ENCODE measurements at places on chromosomes 7 and 10.

DNA sequence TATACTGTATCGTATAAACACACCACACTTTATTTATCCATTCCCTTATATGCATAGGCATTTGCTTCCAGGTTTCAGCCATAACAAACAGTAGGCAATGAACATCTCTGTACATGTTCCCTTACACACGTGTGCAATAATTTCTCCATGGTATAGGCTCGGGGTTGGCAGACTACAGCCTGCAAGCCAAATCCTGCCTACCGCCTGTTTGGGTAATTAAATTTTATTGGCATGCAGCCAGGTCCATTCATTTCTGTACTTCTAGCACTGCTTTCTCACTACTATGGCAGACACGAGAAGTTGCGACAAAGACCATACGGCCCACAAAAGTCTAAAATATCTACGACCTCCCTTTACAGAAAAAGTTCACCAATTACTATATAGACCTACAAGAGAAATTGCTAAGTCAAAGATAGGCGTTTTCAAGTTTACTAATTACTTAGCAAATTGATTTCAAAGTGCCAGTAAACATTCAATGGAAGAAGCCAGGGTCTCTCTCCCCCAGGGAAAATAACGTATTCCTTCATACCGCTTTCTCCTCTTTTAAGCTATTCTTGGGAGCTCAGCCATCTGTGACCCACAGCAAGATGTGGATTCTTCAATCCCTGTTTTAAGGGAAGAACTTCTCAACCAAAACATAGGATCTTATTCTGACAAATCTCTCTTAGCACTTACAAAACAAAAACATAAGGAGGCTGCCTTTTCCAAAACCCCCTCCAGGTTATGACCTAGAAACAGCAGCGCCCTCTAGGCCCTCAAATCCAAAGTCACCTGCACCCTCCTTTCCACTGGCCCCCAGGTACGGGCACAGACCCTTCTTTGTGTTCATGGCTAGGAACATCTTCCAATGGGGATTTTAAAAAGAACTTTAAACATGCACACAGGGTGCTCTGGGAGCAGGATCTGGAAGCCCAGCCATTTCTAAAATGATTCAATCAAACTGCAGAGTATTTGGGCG lies 100.5 kb downstream of the FGFR2 start:
- DNase-seq: no peak

DNA sequence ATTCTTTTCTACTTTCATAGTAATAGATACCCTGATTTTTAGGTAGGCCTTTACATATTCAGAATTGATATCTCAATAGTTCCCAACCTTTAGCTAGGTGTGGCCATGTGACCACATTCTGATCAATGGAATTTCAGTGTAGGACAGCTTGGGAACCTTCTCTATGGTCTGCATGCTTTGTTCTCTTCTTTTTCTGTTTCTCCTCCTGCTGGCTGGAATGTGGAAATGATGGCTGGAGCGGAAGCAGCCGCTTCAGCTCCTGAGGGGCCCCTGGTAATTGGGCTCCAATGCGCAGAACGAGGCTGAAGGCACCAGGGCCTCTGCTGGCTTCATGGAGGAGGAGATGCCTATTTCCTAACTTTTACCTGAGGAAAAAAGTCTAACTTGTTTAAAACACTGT lies 152.6 kb downstream of the ZMYND11 start:
- DNase-seq: no peak

DNA sequence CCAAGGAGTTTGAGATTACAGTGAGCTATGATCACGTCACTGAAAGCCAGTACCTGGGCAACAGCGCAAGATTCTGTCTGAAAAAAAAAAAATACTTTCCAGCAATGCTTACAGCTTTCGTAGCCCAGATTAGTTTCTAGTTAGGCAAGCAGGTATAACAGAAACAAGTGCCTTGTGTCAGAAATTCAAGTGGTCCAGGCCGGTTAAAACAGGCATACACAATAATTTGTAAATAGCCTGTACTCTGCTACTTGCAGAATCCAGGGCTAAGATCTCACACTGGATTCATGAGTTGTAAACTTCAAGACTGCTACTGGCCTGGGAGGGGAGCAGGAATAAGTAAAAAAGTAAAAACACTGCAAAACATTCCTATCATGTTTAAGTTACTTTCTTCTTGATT lies 512.9 kb downstream of the IPMK start:
- no peak for DNase-seq

DNA sequence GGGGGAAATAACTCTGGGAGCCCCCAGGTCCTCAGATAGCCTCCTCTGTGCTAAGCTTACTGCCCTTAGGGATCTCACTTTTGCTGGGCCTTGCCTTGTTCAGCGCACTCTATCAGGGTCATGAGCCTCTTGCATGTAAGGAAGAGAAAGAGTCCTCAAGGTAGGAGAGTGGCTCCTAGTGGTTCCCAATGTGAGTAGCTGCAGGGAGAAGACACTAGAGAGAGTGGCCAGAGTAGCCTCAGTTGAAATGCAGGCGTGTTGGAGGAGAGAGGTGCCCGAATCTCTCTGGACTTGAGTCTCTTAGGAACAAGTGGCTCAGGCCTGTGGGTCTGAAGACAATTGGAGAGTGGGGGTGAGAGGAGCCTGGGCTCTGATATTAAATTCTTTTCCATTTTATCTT lies 94.3 kb upstream of the SORCS3 start:
- DNase-seq: no peak

DNA sequence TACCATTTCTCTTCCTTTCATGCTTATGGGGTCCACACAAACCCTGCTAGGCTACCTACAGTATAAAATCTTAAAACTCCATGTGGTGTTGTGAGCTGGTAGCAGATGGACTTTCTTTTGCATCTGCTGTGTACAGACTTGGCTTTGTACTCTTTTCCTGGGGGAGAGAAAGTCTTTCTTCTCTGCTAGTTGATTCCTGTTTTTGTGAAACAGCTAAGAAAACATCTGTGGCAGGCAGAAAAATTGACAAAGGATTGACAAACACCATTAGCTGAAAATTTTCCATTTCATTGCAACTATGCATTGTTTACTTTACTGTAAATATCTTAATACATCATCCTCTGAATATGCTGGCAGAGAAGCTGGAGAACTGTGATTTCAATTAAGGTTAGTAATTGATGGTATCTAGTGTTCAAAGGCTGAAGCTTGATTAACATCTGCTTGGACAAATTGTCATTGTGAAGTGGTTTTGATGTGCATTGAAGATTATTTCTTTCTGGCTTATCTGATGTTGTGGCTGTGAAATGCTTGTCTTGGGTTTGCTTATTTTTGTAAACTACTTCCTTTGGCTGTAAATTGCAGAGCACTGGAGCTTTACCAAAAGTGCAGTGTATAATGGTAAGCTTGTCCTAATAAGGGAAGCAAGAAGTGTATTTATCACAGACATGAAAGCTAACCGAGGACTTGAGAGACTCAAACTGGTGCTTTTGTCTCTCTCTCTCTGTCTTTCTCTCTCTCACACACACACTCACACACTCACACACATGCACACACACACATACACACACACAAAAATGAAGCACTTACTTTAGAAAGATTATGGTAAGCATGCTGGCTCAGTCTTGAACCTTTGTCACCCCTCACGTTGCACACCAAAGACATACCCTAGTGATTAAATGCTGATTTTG lies at the start of gene FOXP2:
FOXP2 (plus strand) TSS at position 660 of the 908 bp plus-strand sequence. CDS start 11,697 bp downstream, outside the sequence.
- DNase-seq: no peak

DNA sequence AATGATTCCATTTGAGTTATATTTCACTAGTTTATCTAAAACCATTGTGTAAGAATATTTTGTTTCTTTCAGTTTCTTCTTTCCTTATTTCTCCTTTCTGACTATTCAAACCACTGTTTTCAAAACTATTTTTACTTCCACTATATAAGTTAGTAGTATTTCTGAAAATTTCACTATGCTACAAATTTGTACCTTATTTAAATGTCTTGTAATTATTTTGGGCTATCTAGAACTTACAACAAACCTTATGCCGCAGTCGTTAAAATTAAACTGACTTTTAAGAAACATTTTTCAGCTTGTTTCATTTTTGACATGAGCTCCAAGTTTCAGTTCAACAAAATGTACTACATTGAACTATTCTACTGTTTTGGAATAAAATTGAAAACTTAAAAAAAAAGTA lies 1.8 kb downstream of the TFEC start:
- no peak for DNase-seq

Data from stimulated activated CD4-positive, alpha-beta T cell treated with anti-CD3 and anti-CD28 coated beads, Interleukin-1b, Interleukin-23, amount 100 ng/mL, for 1 hour (primary cell).